ENCODE measurements at places on chromosomes 1 and 21.

DNA sequence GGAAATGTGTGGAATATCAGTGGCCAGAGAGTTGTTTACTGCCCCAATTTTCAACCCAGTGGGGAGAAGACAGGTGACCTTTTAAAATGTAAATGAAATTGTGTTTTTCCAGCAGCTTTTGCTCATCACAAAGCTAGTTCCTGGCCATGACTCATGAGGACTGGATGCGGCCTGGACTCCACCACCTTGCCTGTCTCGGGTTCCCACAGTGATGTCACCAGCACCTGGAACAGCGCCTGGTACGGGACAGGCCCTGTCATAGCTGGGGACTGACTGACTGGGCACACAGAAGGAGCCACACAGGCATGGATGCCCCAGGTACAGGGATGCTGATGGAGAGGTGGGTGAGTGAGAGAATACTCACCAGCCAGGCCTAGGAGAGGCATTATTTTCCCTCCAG is 277.1 kb downstream of the AJAP1 start:
- DNase-seq: no peak

GRCh38 chr1:19165501-19165900 is 44.6 kb downstream of the UBR4 start:
- peak; percentile 2 for DNase-seq

- no peak for DNase-seq
These were observed 10.2 kb upstream of the CYP4X1 start for GRCh38 chr1:47013293-47013692.

- DNase-seq: no peak
These were observed 138.8 kb upstream of the WNT4 start for GRCh38 chr1:22281521-22282363.

GRCh38 chr1:246068619-246069509 is 438.2 kb downstream of the SMYD3 start:
- DNase-seq: no peak

GRCh38 chr1:20480951-20481617 is 4.9 kb downstream of the CAMK2N1 start:
- no peak for DNase-seq

GRCh38 chr21:38597421-38597820 is 99.1 kb upstream of the ERG start:
- no peak for DNase-seq

GRCh38 chr1:174197547-174197946 is 38.2 kb downstream of the RABGAP1L start:
- DNase-seq: no peak

- no peak for DNase-seq
These were observed 131.5 kb upstream of the EDN2 start for GRCh38 chr1:41615981-41616380.

- DNase-seq: peak; percentile 75
These were observed 7.9 kb downstream of the MYBPHL start for GRCh38 chr1:109298666-109299557.

DNA sequence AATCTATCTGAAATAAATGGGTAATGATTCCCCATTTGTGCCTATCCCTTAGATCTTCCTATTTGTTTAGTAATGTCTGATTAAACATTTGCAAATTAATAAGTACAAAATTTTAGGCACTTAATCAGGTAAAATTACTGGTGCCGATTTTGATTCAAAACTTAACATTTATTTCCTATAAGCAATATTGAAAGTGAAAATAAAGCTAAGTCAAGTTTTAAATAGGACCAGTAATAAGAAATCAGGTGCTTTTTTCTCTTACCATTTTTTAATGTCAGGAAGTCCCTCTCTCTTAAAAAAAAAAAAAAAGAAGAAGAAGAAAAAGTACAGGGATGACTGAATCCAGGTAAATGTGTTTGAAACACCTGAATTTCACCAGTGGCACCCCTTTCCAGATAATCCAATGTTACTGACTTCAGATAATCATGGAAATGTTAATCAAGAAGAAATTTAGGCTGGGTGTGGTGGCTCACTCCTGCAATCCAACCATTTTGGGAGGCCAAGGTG is 836 bp upstream of the GBP4 start:
- DNase-seq: no peak

GRCh38 chr1:238384381-238384780 is 493.7 kb upstream of the ZP4 start:
- DNase-seq: no peak

GRCh38 chr1:230761443-230762167 is 14.4 kb downstream of the CAPN9 start:
- no peak for DNase-seq

All from HCEC 1CT (cell line).